Dermis blood vessel endothelial cell (primary cell): ENCODE measurements at places on chromosomes 13 and 19.

DNA sequence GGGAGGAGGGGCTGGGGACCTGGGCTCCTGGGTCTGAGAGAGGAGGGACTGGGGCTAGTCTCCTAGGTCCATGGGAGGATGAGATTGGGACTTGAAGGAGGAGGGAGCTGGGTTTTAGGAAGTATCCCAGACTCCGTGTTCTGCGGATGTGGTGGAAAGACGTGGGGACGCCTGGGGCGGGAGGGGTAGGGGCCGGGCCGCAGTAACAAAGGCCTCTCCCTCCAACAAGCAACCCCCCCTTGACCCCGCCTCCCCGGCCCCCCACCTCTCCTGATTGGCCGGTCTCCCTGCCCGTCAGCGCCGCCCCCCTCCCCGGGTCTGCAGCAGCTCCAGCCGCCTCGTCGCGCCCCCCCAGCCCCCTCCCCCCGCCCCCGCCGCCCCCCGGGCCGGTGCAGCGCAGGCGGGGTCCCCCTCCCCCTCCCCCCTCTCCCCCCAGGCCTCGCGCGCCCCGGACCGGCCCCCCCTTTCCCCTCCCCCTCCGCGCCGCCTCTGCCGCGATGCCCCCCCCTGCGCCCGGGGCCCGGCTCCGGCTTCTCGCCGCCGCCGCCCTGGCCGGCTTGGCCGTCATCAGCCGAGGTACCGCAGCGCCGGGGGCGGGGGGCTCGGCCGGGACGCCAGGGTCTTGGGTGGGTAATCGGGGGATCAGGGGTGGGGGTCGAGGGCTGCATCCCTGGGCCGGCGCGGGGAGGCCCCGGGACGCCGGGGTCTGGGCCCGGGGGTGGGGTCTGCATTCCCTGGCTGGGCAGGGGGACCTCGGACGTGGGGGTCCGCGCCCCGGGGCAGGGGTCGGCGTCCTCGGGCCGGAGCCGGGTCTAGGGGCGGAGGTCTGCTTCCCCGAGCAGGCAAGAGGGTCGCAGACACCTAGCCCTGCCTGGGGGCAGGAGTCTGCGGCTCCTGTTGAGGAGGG, at the start of gene IGLON5:
TSS of gene IGLON5 (plus strand) at position 294 of the 907 bp plus-strand sequence. CDS start at position 498, 204 bp downstream.
- DNase-seq: no peak

DNA sequence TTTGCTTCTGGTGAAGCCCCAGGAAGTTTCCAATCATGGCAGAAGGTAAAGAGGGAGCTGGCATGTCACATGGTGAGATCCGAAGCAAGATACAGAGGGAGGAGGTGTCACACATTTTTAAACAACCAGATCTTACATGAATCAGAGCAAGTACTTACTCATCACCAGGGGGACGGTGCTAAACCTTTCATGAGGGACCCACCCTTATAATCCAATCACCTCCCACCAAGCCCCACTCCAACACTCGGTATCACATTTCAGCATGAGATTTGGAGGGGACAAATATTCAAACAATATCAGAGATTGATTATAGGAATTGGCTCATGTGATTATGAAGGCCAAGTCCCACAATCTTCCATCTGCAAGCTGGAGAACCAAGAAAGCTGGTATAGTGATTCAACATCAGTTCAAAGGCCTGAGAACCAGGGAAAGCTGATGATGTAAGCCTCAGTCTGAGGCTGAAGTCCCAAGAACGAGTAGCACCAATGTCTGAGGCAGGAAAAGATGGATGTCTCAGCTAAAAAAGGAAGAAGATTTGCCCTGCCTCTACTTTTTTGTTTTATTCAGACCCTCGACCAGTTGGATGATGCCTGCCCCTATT, 58.6 kb upstream of the WDFY2 start:
- DNase-seq: no peak

- DNase-seq: peak; percentile 26
Observed at GRCh38 chr13:96089749-96090239, at the start of gene HS6ST3. Gene HS6ST3, plus strand, starts transcription at chr13:96090107.

DNA sequence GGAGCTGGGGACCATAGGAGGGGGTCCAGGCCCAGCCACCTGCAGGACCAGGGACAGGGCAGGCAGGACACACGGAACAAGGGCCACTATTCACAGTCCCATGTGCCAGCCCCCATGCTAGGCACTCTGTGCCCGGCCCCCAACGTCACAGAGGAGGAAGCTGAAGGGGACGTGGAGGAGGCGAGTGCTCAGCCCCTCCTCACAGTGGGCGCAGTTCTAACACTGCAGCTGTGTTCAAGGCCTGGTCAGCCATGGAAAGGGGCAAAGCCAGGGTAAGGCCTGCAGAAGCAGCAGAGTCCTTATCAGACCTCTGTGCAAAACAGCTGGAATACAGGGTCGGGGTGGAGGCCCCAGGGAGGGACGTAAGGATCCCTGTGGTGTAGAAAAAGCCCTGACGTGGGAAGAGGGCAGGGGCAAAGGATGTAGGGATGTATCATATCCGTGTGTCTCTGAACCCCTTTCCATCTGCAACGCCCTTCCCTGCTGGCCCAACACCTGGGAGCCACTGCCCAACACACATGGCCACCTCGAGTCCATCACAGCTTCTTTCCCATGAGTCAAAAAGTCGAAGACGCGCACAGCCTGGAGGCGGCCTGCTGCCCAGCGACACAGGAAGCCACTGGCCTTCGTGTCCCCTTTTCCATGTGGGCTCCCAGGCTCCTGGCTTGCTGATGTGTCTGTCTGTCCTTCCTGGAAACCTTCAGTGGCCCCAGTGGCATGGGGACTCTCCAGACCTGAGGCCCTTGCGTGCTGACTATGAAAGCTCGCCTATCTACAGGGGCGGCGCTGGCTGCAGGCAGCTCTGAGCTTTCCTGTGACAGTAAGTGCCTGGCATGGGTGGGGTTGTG, 28.0 kb downstream of the SH3GL1 start:
- DNase-seq: no peak

DNA sequence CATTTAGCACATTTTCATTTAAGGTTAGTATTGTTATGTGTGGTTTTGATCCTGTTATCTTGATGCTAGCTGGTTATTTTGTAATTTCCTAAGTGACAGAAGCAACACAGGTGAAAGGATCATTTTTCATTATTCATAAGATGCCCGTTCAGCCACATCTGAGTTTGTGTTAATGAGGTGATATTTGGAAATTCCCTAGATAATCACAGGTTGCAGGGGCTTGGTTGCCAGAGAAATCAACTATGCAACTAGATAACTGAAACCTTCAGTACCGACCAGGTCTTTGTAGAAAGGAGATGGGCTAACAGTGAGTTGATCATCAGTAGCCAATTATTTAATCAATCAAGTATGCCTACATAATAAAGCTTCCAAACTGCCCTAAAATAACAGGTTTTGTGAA, 121.3 kb upstream of the UFM1 start:
- DNase-seq: no peak

GRCh38 chr13:95262837-95263384, 38.3 kb downstream of the ABCC4 start:
- no peak for DNase-seq

DNA sequence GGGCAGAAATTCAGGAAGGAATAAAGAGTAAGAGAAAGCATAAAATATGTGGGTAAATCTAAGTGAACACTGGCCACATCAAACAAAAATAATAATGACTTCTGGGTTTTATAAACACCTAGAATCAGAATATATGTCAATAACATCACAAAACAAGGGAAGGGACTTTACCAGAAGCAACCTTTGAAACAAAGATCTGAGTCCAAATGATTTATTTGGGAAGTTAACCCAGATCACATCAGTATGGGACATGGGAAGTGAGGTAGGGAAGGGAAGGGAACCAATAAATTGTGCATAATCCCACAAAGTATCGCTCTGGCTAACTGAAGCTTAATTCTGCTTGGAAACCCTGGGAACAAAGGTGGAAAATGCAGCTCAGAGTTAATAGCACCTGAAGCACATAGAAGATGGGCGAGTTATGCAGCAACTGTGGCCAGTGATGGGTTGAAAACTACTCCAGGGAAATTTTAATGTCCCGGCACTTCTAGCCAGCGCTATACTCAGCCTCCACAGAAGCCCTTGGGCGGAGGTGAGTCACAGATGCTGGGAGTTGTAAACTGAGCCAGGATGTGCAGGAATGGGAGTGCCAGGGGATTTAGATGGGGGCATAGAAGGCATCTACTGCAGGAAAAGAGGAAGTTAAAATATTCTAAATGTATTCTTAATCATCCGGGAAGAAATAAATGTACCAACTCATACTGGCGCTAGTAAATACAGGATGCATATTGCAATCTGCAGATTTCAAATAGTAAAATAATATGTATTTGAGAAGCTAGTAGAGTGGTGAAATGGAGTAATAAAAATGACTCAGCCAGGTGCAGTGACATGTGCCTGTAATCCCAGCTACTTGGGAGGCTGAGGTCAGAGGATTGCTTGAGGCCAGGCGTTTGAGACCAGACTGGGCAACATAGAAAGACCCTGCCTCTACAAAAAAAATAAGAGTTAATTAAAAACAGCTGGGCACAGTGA, 34.2 kb upstream of the CEBPG start:
- DNase-seq: no peak

DNA sequence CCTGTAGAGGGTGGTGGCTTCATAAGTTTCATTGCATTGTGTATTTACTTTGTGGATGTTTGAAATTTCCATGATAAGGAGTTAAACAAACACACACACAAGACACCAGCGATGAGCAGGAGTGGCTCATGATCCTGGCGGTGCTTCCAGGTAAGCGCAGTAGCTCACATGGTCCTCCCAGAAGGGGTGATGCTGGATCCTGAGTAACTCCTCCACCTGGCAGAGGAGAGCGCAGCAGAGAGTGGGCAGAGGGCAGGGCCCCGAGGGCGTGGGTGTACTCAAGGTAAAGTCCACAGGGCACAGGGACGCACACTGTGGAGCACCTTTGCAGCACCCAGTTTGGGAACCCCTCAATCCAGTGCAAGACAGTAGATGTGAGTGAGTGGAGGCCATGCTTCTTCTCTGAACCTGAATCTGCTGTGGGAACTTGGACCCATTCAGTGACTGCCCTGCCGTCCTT, 54.0 kb downstream of the RFX2 start:
- no peak for DNase-seq

DNA sequence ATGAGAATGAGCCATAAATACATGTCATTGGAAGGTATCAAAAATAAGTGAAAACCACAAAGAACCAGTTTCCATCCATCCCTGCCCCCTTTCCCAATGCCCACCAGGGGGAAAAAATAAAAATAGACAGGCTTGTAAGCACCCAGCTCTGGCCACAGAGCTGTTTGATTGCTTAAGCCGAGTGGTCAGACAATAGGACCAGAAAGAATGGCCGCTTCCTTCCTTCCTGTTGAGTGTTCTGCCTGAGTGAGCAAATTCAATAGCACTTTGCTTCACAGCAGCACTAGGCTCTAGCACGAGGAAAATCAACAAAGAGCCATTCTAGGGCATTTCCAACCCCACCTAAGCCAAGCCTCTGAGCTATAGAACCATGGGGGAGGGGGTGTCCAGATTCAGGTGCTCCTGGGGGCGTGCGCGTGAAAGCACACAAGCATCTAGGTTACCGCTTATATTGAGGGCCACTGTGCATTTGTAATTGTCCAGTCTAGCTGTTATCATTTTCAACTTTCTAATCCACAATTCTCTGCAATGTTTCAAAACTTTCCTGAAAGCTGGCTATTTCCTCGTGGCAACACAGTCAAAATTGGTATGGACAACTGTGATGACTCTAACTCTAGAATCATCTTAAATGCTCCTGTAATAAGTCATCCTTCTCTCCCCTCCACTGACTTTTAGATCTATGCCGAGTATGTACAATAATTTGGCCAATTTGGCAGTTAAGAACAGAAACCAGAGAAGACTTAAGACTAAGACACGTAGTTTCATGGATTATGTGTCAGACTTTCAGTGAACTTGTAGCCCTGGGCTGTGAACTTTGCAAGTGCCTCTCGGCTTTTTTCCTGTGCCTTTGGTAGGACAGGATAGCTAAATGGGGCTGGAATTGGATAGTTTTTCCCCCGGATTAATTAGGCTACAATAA, 64.3 kb downstream of the SPRY2 start:
- peak; percentile 94 for DNase-seq

GRCh38 chr19:14402332-14403144, 16.6 kb downstream of the DDX39A start:
- peak; percentile 34 for DNase-seq

- DNase-seq: peak; percentile 38
Observed at GRCh38 chr19:33514885-33515551, 6.6 kb downstream of the PEPD start.
